COR-L47 (cell line): ENCODE measurements at places on chromosomes 5 and 9.

DNA sequence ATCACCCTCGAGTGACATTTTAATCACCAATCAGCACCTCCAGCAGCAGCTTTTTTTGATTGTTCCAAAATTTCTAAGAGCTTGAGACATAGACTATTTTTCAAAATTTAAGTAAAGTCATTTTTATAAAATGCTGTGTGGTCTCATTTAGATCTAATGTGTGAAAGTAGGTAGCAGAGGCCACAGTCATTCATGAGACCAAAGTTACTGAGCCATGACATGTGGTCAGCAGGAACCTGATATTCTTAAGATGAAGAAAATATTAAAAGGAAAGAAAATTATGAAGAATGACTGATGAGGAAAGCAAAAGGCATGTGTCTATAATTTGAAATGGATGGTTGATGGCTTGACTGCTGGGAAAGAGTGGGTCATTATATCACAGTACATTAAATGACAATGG lies 7.2 kb downstream of the FREM1 start:
- DNase-seq: peak; percentile 7

GRCh38 chr9:135925496-135926133 lies 18.3 kb upstream of the CAMSAP1 start:
- no peak for DNase-seq

GRCh38 chr5:75395277-75395676 lies 58.3 kb downstream of the HMGCR start:
- DNase-seq: no peak

DNA sequence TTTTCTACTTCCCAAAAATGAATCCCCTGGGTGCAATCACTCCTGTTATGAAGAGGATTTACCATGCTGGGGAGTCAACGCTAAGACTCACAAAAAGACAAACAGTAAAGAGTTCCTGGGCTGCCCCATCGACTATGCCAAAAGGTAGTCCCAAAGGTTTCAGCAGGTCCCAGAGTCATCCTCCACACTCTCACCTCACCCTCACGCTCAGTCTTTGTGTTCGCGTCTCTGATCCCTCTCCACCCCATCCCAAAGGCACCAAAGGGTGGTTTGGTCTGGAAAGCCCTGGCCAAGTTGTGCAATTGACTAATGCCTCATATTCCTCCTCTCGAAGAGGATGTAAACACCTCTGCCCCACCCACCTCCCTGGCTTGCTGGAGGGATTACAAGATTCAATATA lies 240.2 kb upstream of the NFIL3 start:
- no peak for DNase-seq

- no peak for DNase-seq
These were observed 163.8 kb downstream of the TSSK1B start for GRCh38 chr5:113271015-113271414.

DNA sequence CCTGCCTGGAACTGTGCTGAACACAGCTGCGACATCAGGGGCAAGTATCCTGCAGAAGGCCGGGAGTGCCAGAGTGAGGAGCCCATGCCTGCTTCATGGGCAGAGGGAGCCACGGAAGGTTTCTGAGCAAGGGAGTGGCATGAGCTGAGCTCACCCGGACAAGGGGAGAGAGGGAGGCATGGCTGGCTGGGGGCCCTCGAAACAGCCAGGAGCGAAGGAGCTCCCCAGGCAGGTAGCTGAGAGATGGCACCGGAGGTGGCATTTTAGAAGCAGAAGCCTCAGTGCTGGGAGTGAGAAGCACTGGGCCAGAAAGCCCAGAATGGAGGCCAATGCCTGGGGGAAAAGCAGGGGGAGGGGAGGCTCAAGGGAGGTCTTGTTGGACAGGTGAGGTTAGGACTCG lies 56.9 kb upstream of the SARDH start:
- no peak for DNase-seq

- peak; percentile 44 for DNase-seq
These were observed 47.1 kb upstream of the AKNA start for GRCh38 chr9:114434878-114435311.

GRCh38 chr5:32539981-32540845 lies 45.1 kb upstream of the SUB1 start:
- no peak for DNase-seq

GRCh38 chr9:14389146-14389545 lies 75.2 kb upstream of the NFIB start:
- DNase-seq: no peak

- DNase-seq: no peak
These were observed 16.7 kb downstream of the FGD3 start for GRCh38 chr9:92963831-92964606.
